ENCODE measurements at places on chromosomes 1 and 21.

DNA sequence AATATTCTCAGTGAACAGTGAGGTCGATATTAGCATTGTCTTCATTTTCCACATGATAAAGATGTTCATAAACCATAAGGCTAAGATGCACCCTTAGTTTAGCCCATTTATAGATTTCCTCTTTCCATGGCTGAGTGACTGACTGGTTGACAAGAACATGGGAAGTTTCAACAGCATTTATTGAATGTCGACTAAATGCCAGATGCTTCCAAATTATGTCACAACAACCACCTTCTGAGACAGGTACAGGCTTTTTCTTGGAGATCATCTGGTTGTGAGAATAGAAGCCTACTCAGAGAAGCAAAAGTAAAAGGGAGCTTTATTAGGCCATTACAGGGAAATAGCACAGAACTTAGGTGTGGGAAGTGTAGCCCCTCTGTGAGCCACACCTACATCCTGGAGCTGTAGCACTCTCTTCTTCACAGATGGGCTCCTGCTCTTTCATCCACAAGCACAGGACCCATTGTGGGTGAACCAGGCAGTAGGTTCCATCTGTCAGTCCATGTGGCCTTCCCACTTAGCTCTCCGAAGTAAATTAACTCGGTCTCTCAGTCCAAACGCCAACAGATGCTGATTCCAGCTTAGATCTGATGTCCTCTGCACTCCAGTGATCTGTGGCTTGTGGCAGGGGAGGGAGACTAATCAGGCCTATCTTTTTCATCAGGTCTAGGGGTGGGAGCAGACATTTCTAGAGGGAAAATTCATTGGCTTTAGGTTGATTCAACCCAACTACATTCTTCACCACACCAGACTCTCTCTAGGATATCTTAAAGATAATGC, 14.3 kb downstream of the ATP2B4 start:
- DNase-seq, result no peak

DNA sequence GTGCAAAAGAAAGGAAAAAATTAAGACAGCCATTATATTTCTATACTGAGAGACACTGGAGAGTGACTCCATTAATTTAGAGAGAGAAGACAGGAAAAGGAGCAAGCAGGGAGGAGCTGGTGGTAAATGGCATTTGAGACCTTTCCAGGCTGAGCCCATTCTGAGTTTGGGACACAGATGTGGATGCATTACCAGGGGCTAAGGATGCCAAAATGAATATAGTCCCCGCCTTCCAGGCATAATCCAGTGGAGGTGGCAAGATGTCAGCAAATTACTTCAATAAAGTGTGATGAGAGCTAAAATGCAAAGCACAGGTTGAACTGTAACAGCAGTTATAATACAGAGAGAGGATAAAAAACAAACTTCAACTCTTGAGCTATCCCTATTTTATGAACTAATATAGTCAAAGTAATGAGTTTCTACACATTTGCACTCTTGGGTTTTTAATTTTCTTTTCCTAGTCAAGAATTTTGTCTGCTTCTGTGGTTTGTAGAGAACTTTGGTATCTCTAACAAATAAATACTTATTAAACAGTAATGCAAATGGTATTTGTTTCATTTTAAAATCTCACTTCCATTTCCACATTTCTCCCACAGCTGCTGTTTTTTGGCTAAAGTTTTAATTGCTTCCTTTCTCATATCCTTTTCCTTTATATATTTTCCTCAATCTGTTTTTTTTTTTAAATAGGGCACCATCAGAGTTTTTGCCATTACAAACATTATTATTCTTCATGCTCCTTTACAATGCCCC, 228.2 kb upstream of the KCNK2 start:
- no peak for DNase-seq

- no peak for DNase-seq
These were observed 20.2 kb upstream of the TCEA3 start for GRCh38 chr1:23444596-23445390.

DNA sequence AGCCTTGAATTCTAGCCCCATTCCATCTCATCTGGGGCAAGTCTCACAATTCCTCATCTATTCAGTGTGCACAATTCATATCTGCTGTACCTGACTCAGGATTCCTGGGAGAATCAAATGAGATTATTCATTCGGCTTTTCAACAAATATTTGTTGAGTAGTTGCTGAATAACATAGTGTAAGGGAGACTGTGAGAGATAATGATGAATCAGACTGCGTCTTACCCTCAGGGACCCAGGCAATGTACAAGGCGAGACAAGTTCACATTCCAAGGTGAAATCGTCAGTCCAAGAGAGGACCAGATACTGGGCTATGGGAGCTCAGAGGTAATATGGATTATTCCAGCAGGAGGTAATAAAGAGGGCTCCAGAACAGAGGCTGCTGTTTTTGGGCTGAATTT, 67.8 kb upstream of the SMYD2 start:
- DNase-seq, result no peak

- no peak for DNase-seq
These were observed 32.0 kb upstream of the EXO1 start for GRCh38 chr1:241816008-241816407.

GRCh38 chr1:59044535-59045121, 252.3 kb upstream of the FGGY start:
- no peak for DNase-seq

- no peak for DNase-seq
These were observed 19.5 kb upstream of the EXO1 start for GRCh38 chr1:241828463-241829021.

DNA sequence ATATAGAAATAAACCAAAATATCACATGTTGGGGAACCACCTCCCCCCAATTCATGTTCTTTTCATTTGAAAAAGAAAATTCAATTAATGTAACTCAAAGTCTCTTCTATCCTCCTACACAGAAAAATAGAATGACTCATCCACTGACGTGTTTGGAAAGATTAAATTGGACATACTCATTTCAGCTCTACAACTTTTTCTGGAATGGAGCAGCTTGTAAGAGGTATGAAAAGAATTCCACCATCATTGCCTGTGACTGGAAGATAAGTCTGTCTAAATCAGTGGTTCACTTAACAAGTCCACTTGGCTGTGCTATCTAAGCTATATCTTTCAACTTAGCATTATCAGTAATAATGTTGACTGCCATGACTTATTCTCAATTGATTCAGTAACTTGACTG, 702.3 kb downstream of the BRINP3 start:
- peak; percentile 50 for DNase-seq

DNA sequence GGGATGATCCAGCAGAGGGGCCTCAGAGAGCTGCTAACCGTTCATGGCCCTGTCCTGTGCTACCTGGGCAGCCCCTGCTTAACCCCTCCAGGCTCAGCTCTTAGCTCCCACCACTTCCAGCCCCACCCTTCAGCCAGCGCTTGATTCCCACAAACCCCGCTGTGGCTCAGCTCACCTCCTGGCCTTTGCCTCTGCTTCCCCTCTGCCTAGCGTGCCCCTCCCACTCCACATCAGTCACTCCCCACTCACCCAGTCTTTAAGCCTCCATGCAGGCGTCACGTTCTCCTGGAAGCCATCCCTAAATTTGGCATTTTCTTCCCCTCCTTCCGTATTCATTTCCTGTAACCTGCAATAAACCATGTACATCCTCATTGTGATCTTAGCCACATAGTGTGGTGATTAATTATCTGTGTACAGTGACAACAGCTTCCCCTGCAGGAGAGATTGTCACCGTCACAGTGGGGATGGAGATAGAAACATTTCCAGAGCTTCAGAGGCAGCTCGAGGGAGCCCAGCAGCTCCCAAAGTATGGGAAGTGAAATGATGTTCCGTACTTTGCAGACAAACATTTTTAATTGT, 65.5 kb downstream of the EPHB2 start:
- no peak for DNase-seq

GRCh38 chr1:220928320-220928719, 49.1 kb downstream of the HLX start:
- DNase-seq, result no peak

DNA sequence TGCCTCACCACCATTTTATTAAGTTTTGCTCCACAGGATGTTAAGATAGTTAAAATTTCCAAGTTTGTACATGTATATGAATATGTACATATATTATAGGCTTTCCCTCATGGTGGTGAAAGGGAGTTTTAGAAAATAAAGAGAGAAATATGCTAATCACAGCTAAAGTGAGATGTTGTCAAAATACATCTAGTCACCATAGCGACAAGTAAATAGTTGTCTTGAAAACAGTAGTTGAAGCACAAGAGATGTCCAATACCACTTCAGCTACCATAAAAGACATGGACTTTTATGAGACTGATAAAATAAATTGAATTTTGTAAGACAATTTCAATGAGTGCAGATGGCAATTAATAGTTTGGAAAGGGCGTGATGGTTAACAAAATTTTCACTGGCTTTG, 1600.0 kb downstream of the BRINP3 start:
- no peak for DNase-seq

- DNase-seq, result no peak
These were observed 49.8 kb upstream of the GJA8 start for GRCh38 chr1:147852706-147853225.

GRCh38 chr1:13965770-13966398, 265.9 kb downstream of the PRDM2 start:
- DNase-seq, result peak; percentile 66

GRCh38 chr1:115436596-115436995, 98.5 kb upstream of the NGF start:
- DNase-seq, result no peak

- DNase-seq, result peak; percentile 8
These were observed 3.9 kb upstream of the HAO2 start for GRCh38 chr1:119364640-119365039.

DNA sequence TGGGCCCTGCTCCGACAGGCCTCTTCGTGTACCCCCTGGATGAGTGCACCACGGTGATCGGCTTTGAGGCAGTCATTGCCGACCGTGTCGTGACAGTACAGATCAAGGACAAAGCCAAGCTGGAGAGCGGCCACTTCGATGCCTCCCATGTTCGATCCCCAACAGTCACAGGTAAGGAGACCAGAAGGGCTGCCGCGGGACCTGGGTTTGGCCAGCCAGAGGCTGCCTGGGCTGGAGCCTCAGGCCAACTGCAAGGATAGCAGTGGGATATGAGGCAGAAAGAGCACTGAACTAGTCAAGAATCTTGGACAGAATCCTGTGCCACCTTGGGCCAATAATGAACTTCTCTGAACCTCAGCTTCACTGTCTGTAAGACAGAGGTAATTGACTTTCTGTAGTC, 22.1 kb downstream of the VWA5B1 start:
- no peak for DNase-seq

DNA sequence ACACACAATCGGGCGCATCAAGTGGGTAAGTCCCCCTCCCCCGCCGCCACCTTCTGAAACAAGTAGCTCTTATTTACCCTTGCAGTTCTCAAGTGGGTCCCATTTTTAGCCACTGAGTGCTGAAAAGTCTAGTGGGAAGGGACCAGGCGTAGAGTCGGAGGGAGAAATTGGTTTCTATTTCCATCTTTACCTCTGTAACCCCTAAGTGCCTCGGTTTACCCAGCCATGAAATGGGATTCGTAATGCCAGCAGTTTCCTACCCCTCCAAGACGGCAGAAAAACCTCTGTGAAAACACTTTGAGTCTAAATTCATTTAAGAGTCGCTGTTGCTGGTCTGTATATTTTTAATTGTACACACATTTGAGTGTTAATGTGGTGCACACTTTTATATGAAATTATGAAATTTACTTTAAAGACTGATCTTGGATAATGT, 928 bp downstream of the TLCD4 start:
- no peak for DNase-seq

- DNase-seq, result no peak
These were observed 36.4 kb downstream of the BTG3 start for GRCh38 chr21:17576080-17576835.

- DNase-seq, result no peak
These were observed 65.1 kb upstream of the HSD17B7 start for GRCh38 chr1:162725301-162725837.

DNA sequence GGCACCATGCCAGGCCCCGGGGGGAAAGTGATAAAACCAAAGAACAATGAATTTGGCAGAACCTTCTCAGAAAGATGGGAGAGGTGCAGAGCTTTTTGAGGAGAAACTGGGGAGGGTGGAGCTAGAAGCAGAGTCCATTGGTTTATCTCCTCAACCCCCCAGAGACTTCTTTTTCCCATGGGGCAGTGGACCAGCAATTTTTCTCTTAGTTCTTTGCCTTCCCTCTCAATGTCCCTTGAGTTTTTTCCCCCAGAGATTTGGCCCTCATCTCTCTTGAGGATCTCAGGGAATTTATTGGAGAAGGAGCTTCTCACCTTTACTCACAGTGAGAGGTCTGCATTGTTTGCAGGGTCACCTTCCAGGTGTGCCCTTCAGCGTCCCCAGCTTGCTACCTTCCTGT, 5.3 kb upstream of the ARHGEF11 start:
- no peak for DNase-seq

- DNase-seq, result peak; percentile 30
These were observed 86.4 kb downstream of the FAF1 start for GRCh38 chr1:50873458-50874187.

GRCh38 chr21:42171091-42172053, 47.6 kb upstream of the ABCG1 start:
- DNase-seq, result no peak

GRCh38 chr1:27523337-27524020, 33.5 kb upstream of the WASF2 start:
- no peak for DNase-seq

- DNase-seq, result no peak
These were observed 81.4 kb downstream of the NENF start for GRCh38 chr1:212514056-212514614.

DNA sequence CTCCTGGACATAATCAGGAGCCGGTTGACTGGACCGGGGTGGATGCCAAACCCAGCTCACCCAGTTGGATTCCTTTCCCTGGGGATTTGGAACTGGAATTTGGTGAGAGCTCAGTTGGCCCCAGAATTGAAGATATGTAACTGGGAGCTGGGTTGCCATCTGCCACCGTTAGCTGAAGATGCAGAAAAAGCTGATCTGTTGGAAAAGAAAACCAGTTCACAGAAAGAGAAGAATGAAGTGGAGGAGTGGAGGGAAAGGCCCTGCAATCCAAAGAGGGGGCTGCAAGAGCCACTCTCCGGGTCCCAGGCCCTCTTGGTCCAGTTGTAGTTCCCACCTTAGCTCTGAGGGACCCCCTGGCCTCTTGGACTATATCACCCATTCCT, 16.0 kb downstream of the TEX35 start:
- no peak for DNase-seq

DNA sequence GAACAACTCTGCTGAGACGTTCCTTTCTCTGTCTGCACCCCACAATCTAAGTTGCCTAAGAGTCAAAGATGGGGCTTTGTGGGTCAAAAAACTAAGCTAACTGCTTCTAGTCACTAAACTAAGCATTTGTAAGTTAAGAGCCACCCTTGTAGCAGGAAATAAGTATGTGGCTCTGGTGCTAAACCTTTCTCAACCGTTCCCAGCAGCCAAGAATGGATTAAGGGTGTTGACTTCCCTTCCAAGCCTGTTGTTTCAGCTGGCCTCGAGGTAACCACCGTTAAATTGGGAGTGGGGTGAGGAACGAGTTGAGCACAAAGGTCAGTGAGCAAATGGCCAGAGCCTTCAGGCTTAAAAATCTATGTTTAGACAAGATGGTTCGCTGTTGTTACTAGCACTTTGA, 169.1 kb downstream of the TRIM33 start:
- peak; percentile 37 for DNase-seq

DNA sequence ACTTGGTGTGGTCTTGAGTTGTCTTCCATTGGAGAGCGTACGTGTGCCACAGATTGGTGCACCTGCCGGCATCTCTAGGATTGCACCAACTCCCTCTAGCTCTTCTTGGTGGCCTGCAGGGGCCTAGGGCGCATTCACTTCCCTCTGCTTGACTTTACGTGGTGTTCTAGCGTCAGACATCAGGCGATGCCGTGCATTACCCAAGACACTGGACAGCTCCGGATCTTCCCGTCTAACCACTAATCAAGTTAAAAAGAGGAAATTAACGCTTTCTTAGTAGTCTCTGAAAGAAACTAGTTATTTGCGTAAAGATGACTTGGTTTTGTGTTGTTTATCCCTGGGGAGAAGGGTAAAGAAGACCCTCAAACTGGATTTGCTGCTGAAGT, 510 bp upstream of the IL10RB start:
- DNase-seq, result no peak

All from fibroblast of the conjunctiva (primary cell).